GM13976 (cell line): ENCODE measurements at places on chromosomes 2 and 18.

GRCh38 chr2:47510745-47511144 lies 107.8 kb downstream of the MSH2 start:
- DNase-seq: no peak

- DNase-seq: no peak
Measured at GRCh38 chr18:65983750-65984149, 232.9 kb downstream of the CDH7 start.

DNA sequence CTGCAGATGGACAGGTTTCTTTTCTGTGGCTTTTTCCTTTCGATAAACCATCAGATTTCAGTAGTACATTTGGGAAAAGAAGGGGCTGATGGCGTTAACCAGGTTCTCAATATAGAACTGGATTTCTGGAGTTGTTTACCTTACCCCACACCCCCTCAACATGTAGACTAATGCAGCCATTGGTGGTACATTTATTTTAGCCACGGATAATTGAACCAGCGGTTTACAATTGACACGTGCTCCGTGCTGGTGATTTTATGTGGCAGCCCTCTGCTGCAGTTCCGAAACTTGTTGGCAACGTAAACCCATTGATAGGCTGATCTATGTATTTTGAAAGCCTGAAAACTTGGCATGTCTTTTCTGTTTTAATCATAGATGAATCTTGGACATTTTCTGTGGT lies 5.4 kb downstream of the SOX11 start:
- DNase-seq: no peak

- DNase-seq: no peak
Measured at GRCh38 chr2:4354164-4354563, 650.8 kb downstream of the DCDC2C start.

- no peak for DNase-seq
Measured at GRCh38 chr2:167100506-167100905, 212.2 kb downstream of the XIRP2 start.

- no peak for DNase-seq
Measured at GRCh38 chr2:37342591-37343220, 1.7 kb upstream of the QPCT start.
